Left cardiac atrium (tissue), 4 donors: ENCODE measurements at places on chromosomes 1 and 21.

DNA sequence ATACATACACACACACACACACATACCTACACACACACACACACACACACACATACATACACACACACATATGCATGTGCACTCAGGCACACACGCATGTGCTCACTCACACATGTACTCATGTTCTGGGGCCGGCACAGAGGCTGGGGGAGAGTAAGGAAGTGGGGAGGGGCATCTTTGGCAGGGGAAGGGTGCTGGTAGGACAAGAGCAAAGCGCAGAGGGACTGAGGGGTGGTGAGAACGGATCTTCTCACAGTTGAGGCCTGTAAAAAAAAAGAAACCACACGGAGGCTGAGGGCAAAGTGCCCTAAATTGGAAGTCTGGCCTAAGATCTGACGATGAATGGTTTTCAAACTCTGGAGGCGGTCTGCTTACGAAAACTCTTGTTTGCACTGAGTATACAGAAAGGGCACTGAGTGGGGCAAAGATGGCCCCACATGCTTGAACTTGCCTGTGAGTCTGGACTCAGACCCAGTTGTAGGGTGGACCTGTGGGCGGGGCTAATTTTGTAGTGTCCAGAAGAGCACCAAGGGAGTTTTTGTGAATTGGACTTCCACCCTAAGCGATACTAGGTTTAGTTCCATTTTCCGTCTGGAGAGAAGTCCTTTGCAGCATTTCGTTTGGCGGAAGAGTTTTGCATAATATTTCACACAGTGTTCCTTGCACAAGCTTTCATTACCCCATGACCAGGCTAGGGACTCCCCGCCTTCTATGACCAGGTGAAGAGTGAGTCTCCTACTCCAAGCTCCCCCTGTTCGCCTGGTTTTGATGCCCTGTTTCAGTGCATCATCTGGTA lies 79.3 kb upstream of the LYST start:
- no peak for DNase-seq

- DNase-seq: no peak
These were observed 4.4 kb upstream of the PYCR2 start for GRCh38 chr1:225928186-225929175.

DNA sequence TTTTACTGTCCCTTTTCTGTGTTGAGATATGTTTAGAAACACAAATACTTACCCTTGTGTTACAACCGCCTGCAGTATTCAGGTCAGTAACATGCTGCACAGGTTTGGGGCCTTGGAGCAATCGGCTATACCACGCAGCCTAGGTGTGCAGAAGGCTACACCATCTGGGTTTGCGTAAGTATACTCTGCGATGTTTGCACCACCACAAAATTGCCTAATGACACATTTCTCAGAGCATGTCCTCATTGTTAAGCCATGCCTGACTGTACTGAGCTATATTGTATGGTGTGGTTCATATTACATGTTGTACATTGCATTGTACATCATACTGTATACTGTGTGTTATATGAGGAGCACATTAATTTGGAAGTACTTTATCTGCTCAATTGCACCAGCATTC lies 247.4 kb downstream of the RHOU start:
- DNase-seq: no peak

DNA sequence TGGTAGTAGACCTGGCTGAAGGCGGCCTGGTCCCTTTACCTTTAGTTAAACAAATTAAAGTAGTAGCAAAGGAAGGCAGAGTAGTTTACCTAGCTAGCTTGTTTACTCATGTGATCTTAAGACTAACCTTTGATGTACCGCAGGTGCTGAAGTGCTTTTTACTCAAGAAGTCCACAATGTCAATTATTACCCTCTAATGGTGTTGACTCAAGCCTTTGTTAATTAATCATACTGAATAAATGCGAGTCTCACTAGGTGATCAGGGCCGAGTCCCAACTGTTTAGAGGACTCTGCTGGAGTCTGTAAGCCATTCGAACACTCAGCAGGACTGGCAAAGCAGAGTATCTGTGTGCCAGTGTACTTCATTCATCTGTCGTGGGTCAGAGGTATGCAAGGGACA lies 381.1 kb upstream of the NCAM2 start:
- no peak for DNase-seq

GRCh38 chr21:29157080-29157479 lies 26.6 kb downstream of the MAP3K7CL start:
- DNase-seq: no peak

- DNase-seq: no peak
These were observed 107.8 kb downstream of the EDEM3 start for GRCh38 chr1:184646824-184647223.

DNA sequence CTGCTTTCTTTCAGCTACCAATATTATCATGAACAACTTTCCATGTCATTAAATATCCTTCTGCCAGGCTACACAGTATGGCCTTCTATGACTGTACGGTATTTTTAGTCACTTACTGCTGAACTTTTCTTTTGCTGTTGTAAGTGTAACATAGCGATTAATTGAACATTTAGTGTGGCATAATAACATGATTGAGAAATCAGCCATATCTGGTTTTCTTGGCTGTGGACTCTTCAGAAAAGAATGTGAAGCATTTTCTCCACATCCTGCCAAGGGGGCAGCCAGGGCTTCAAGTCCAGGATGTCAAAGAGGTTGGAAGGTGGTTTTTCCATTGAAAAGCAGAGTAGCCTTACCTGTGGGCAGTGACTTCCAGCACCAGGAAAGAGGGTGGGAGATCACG lies 8.8 kb upstream of the AHCYL1 start:
- no peak for DNase-seq

- DNase-seq: no peak
These were observed 340.9 kb downstream of the MATN1 start for GRCh38 chr1:30382496-30382895.

- no peak for DNase-seq
These were observed 408.0 kb downstream of the SIPA1L2 start for GRCh38 chr1:232221802-232222499.

DNA sequence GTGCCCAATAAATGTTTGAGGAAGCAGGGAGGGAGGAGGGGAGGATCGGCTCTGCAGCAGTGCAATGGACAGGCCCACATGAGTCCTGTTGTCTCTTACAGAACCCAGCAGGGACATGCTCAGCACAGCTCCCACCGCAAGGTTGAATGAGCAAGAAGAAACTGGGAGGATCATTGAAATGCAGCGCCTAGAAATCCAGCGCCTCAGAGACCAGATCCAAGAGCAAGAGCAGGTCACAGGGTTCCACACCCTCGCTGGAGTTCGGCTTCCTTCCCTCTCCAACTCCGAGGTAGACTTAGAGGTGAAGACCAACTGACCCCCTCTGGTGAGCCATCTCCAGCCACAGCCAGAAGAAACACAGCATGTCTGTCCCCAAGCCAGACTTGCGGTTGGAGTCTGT lies 15.9 kb upstream of the TMEM125 start:
- no peak for DNase-seq

GRCh38 chr1:155000411-155000725 lies 2.2 kb upstream of the ZBTB7B start:
- peak; percentile 40 for DNase-seq

DNA sequence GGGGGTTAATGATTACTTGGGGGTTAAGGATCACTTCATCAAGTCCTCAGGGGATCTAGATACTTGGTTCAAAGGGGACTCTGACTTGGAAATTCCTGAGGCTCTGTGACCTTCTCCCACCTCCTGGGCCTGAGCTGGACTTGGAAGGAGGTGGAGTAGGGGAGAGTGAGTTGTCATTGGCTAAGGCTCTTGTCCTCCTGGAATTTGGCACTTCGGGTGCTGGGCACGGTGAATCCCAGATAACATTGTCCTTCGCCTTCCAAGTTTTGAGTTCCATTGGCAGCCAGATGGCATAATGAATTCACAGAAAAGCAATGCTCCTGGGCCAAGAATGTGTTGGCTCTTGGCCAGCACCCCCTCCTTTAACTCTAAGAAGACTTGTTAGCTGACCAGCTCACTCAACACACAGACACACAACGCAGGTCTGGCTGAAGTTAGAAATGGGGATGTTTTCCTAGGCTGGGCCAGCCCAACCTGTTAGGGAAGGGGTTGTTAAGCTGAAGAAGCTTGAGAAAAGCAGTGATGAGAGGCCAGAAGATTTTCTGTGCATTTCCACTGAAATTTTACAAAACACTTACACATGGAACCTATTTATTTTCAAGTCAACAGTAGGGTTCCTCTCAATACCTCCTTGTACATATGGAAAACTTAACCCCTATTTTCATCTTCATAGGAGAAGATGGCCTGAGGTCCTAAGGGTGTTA lies 29.7 kb downstream of the SLC26A9 start:
- peak; percentile 84 for DNase-seq
